ENCODE measurements at places on chromosomes 16 and 17.

GRCh38 chr17:81006891-81007290, 15.2 kb downstream of the CHMP6 start:
- DNase-seq, result no peak

DNA sequence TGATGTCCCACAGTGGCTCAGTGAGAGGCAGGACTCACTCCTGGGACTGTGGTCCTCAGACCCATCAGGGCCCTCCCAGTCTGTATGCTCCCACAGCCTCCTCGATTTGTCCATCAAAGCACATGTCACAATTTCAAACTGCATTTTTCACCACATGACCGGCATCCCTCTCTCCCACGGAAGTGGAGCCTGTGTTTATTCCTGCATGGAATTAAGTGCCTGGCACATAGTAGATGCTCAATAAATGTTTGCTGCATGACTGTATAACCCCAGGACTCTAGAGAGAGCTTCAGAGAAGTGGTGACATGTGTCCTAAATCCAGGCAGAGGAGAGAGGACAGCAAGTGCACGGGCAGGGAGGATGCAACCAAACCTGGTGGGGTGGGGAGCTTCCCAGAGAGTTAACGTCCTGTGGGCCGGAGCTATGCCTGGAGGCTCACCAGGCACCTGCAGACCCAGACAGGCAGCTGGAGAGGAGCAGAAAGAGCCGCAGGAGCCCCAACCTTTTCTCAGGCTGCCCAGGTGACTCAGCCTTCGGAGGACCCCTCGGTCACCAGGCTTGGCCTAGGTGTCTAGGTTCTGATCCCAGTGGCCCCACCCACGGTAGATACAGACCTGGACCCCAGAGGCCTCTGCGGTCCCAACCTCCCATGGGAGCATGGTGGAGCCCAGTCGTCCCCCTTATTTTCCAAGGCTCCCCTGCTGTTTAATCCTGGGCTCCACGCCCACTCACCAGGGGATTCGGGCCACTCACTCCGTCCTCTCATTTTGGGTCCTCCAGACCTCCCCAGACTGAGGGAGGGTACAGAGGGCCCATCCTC, 5.8 kb downstream of the CDH5 start:
- DNase-seq, result no peak

DNA sequence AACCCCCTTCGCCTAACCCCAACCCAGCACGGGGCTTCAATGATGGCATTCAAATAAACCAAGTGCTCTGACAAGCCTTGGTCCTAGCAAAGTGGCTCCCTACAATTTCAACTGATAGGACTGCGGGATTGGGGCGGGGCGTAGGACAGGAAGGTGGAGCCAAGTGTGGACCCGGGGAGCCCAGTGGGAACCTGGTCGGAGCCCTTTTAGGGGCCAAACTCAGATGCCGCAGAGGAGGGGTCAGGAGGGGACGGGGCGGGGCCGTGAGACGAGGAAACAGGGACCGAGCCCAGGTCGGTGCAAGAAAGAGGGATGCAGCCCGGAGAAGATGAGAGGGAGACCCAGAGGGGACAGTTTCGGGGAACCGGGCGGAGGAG, 13.2 kb upstream of the CDIPT start:
- DNase-seq, result no peak

- peak; percentile 99 for DNase-seq
These were observed 1.9 kb upstream of the PER1 start for GRCh38 chr17:8153957-8154607.

DNA sequence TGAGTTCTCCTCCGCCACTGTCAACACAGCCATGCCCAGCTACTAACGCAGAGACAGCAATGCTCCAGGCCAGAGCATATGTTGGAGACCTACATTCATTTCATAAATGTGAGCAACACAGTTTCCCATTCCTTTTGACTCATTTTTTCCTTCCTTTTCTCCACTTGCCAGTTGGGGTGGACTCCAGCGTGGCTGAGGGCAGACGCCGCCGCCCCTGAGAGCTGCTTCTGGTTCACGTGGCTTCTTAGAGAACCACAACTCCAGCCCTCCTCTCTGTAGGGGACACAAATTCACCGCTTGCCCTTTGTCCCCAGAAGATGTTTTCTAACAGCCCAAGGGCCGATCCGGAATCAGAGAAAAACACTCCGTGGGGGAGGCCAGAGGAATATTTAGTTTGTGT, 45.8 kb upstream of the ZCCHC14 start:
- peak; percentile 83 for DNase-seq

GRCh38 chr16:87891764-87892163, 22.5 kb upstream of the SLC7A5 start:
- no peak for DNase-seq

- DNase-seq, result no peak
These were observed 1254.5 kb upstream of the GOT2 start for GRCh38 chr16:59988591-59988990.

DNA sequence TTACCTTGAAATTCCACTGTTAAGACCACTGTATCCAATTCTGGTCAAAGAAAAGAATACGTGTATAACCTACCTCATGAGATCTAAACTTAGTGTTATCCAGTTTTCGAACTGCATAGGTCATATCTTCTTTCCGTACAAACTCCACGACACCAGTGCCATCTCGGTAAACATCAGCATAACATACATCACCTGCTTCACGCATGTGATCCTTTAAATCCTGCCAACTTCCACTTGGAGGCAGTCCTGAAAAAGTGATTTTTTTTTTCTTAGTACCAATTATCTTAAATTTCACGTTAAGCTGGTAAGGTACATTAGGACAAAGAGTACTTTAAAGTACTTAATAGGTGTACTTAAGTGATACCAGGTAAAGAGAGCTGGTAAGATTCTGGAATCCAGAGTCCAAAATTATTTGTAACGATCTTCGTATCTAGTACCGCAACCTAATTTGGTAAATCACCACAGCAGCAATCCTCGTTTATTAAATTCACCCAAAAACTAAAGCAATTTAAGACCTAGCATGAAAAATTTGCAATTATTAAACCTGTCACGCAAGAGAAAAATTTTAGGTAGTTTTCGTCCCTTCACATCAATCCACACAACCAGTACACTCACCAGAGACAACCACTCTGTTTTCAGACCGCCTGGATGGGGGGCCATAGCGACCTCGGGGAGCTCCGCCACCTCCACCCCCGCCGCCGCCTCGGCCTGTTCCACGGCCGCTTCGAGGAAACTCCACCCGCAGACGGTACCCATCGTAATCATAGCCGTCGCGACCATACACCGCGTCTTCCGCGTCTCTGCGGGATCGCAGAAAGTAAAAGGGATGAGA, 1.1 kb downstream of the SRSF1 start:
- DNase-seq, result no peak

GRCh38 chr17:68292689-68293040, 1.4 kb downstream of the ARSG start:
- DNase-seq, result no peak

DNA sequence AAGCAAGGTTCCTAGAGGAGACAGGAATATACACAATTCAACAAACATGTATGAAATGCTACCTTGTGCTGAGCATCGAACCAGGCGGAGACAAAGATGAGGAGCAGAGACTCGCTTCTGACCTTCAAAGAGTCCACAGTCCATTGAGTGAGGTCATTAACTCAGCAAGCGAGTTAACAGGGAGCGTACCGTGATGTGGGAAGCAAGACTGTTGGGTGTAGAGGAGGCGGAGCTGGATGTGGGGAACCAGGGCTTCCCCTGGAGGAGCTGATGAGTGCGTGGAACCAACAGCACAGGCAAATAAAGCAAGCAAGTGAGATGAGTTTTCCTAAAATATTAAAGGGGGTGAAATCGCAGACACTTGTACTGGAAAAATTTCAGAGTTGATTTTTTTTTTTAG, 65.0 kb downstream of the NXN start:
- no peak for DNase-seq

DNA sequence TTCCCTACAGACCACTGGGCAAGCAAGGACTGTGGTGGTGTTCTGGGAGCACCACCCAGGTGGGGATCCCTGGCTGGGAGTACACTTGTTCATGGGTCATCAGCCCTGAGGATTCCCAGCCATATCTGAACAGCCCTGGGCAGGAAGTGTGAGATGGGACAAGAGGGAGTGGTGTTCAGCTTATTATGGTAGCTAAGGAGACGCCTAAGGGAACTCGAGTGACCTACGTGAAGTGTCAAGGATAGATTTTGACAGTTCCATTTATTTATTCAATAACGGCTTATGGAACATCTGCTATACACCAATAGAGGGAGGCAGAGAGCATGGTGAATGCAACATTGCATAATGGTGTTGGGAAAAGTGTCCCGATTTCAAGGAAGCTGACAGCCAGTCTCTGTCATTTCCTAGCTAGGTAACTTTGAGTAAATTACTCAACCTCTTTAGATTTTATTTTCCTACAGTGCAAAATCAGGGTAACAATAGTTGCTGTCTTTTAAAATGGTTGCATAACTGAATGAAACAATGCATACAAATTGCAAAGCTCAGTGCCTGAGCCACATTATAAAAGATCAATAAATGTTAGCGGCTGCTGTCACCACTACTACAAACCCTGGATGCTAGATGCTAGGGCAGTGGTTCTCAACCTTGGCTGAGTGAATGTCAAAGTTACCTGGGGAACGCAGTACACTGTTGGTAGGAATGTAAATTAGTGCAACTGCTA, 534.1 kb downstream of the GRIN2A start:
- peak; percentile 26 for DNase-seq

GRCh38 chr16:80791411-80791810, 13.0 kb downstream of the CDYL2 start:
- DNase-seq, result no peak

GRCh38 chr17:27577884-27578717, 52.9 kb upstream of the LGALS9 start:
- peak; percentile 78 for DNase-seq

DNA sequence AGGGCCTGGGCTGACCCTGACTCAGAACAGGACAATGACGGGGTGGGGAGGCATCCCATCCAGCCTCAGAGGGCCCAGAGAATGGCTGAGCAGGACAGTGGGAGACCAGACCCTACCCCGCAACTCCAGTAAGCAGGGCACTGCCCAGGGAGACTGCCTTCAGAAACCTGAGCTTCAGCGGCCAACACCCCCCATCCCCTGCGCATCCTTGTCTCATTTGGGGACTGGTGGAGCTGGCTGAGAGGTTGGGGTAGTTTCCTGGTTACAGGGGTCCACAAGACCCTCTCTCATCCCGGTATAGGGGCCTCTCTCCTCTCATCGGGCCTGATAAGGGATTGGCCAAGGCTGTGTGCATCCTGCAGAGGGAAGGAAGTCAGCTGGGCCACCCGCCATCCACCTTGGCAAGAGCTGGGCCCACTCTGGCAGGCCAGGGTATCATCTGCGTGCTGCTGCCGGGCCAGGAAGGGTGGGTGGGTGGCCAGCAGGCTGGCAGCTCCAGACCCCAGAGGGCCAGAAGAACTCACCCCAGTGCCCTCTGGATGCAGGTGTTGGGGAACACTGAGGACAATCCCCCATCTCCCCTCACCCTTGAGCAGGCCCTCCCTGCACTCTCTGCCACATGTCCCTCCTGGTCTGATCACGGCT, 229.1 kb downstream of the KATNIP start:
- no peak for DNase-seq

- no peak for DNase-seq
These were observed 112.5 kb upstream of the HLF start for GRCh38 chr17:55152236-55152635.

GRCh38 chr17:45651145-45651709, 132.9 kb upstream of the CRHR1 start:
- no peak for DNase-seq

- no peak for DNase-seq
These were observed 31.1 kb downstream of the ADCY7 start for GRCh38 chr16:50297301-50298074.

- DNase-seq, result no peak
These were observed 148.5 kb upstream of the PLCG2 start for GRCh38 chr16:81630635-81631031.

GRCh38 chr17:74343526-74344284, 17.7 kb downstream of the KIF19 start:
- DNase-seq, result no peak

DNA sequence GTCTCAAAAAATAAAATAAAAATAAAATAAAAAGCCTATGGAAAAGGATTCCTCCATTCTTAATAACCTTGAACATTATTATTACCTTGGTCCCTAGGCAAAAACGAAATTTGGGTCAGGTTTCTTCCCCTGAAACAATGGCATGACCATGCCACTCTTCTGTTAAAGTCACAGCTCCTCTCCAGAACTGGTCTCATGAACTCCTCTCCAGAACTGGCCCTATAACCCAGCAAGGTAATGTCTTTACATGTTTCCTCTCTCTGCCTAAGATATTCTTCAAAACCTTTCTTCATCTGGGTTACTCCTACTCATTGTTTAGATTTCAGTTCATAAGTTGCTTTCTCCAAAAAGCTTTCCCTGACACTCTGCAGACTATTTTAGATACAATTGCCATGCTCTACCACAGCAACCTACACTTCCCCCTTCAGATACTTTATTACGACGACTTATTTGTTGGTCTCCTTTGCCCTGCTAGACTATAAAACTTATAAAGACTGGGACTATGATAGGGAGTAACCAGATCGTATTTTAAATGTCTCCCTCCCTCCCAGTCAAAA, 13.5 kb downstream of the TRIM37 start:
- DNase-seq, result no peak

- DNase-seq, result no peak
These were observed 54.7 kb upstream of the CRHR1 start for GRCh38 chr17:45729294-45729907.

GRCh38 chr16:71353736-71354135, 4.8 kb upstream of the CALB2 start:
- DNase-seq, result no peak

- DNase-seq, result no peak
These were observed 24.8 kb downstream of the TTLL6 start for GRCh38 chr17:48792033-48792798.

DNA sequence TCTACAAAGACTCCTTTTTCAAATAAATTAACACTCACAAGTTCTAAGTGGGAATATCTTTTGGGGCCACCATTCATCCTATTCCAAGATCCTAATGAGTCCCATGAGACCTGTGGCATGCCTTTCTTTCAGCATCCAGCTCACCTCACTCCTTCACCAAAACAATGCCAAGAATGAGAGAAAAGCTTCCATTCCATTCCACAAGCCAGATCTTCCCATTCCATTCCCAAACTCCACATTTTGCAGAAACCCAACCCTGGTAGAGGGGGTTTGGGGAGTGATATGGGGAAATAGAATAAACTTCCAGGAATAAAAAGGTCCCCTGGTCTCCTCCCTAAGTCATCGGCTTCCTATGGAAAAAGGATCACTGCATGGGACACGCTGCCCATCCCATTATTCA, 392.2 kb downstream of the NPIPA8 start:
- peak; percentile 2 for DNase-seq

- DNase-seq, result peak; percentile 63
These were observed 31.0 kb downstream of the SOX9 start for GRCh38 chr17:72151565-72152386.

DNA sequence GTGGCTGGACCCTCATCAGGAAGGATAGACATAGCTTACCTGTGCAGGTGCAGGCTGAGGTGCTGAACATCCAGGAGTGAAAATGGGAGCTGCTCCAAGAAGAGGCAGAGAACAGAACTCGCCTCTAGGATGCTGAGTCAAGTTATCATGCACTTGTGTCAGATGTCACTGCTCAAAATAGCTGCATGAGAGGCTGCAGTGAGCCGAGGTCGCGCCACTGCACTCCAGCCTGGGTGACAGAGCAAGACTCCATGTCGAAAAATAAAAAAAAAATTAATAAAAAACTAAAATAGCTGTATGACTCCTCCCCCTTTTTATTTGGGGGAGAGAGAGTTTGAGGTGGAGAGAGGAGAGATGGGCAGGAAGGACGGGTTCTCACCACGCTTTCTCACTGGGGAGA, 148.8 kb downstream of the FOXL1 start:
- no peak for DNase-seq

Data from AG10803 (cell line).